ENCODE measurements at places on chromosomes 7 and 10.

GRCh38 chr10:14184841-14185315 is 145.8 kb downstream of the FRMD4A start:
- DNase-seq, result no peak

GRCh38 chr10:3886191-3886590 is 101.2 kb upstream of the KLF6 start:
- no peak for DNase-seq

DNA sequence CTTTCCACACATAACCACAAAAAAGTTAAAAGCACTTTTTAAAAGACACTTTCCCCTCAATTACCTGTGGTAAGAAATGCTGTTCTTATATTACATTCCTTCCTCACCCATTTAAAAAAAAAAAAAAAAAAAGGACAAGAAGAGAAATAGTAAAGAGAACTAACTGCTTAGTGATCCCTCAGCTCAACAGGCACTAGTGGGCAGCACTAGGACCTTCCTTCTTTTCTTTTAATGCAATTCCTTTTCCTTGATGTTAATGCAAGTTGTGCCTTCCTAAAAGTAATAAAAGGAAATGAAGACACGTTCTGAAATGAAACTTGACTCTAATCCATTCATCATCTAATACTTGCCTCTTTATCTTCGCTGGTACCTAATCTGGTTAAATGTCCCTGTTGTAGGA is 189.7 kb downstream of the TCF7L2 start:
- DNase-seq, result no peak

GRCh38 chr10:95562341-95562965 is 1.3 kb upstream of the SORBS1 start:
- DNase-seq, result no peak

DNA sequence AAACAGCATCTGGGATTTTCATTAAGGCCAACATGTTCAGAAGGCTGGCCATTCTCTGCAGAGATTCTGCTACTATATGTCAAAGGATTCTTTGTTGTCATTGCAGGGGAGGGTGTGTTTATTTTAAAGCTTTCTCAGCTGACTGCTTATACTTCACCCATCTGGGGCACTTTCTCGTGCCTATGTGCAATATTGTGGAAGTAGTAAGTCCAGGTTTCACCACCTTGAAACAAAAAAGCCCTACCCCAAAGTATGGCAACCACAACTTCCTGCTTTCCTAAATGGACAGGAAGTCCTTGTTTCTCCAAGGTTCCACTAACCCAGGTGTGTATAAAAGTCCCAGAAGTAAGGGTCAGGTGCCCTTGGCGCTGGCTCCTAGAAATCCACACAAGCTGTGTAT is 58.7 kb upstream of the COL1A2 start:
- DNase-seq, result no peak
